ENCODE measurements at places on chromosomes 16 and 17.

DNA sequence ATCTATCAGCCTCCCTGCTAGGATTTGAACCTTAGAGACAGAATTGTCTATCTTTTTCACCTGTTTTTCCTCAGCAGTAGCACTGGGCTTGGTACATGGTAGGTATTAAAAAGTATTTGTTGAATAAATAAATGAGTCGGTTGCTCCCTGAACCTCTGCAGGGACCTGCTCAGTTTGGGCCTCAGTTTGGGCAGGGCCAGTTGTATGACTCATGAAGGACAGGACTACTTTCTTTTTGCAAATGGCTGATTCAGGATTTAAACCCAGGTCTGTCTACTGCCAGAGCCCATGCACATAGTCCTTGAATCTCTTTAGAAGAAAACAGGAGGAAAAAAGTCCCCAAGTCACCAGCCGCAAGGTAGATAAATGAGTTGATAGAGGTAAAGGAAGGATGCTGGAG lies 3.1 kb downstream of the MMP2 start:
- DNase-seq = no peak

- DNase-seq = peak; percentile 82
These were observed 1.1 kb upstream of the SLC43A2 start for GRCh38 chr17:1629504-1630310.

- no peak for DNase-seq
These were observed 1.1 kb upstream of the XYLT1 start for GRCh38 chr16:17471719-17472461.

- DNase-seq = no peak
These were observed 1687.5 kb downstream of the TP53TG3F start for GRCh38 chr16:35146723-35147458.
